ENCODE measurements at places on chromosomes 3 and 15.

DNA sequence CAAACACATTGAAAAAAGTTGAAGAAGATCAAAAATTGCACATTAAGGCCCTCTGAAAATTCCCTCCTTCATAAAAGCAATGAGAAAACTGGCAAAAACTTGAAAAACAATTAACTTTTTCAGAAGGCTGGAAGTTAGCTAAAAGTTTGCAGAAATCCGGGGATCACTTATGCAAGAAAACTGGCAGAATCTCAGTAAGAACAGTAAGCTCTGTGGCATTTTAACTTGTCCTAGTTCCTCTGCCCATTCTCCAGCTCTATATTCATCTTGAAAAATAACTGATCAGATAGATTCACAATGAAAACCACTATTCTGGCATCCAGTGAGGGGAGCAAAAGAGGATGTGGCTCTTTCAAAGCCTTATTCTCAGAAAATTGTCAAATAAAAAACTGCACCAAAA lies 566.8 kb downstream of the NTRK3 start:
- DNase-seq = no peak

DNA sequence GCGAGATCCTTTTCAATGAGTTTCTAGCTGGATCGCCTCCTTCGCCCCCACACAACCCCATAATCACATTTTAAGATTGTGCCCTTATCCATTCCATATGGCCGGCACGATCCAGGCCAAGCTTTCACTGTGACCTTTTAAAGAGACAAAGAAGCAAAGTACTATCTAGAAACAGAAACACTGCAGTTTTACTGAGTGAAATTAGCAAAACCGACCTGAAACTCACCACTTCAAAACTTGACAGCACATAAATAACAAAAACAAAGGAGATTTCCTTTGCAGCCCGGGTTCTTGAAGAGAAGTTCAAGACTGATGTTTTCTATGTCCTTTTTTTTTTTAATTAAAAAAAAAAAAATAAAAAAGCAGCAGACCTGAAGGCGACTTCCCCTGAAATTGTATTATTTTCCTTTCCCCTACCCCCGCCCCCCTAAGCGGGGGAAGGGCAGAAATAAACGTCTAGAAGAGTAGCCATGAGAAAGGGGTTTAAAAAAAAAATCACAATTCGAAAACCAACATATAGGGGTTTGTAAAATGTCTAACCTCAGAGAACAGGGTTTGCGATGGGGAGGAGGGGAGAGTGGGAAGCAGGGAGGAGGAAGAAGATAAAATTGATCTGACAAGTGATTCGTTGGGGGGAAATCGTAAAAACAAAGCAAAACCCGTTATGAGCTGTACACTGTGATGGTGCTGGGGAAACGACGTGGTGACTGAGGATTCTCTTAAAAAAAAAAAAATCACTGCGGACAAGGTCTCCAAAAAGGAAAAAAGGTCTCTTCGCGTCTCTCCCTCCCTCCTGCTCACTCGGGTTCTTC lies 1.5 kb downstream of the SATB1 start:
- DNase-seq = no peak

- DNase-seq = no peak
Measured at GRCh38 chr3:14946739-14947099, 664 bp upstream of the NR2C2 start.

DNA sequence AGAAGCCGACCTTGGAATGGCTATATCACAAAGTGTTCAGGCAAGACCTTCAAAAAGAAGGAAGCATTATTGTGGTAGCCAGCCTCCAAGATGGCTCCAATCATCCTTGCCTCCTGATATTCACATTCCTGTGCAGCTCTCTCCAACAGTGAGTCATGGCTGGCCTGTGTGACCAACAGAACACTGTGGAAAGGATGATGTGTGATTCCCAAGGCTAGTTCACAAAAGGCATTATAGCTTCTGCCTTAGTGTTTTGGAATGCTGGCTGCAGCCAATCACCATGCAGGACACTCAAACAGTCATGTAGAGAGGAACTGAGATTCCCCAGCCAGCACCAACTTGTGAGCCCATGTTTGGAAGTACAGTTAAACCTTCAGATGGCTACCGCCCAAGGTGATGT lies 102.6 kb downstream of the EFL1 start:
- DNase-seq = no peak

GRCh38 chr3:194399166-194399565 lies at the start of gene GP5:
Gene GP5 (minus strand): TSS chr3:194399266. CDS start chr3:194398282, 984 bp downstream.
- DNase-seq = no peak

DNA sequence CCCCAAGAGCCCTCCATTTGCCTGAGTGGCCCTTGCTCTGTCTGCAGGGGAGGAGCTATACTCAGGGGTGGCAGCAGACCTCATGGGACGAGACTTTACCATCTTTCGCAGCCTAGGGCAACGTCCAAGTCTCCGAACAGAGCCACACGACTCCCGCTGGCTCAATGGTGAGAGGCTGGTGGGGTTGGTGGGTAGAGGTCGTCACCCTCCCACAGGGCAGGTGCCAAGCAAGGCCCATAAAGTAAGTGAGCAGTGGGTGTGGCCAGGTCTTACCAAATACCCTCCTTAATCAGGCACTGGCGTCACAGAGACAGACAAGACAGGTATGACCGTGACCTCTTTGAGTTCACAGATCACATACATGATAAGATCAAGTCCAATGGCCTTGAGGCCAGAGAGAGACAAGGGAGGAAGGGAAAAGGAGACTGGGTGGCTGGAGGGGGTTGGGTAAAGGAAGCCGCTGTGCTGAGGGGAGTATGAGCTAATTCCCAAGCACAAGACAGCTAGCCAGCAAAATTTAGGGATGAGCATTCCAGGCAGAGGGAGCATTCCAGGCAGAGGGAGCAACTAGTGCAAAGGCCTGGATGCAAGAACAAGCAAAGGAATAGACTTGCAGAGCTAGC lies 2.5 kb downstream of the SEMA3B start:
- no peak for DNase-seq

- DNase-seq = no peak
Measured at GRCh38 chr3:31064021-31064420, 169.6 kb upstream of the GADL1 start.

- DNase-seq = no peak
Measured at GRCh38 chr15:101121511-101122090, 130.2 kb downstream of the CHSY1 start.

- no peak for DNase-seq
Measured at GRCh38 chr3:193554811-193555210, at the start of gene ATP13A4. Gene ATP13A4 (minus strand): TSS chr3:193554895. CDS start chr3:193554799, 96 bp downstream.

DNA sequence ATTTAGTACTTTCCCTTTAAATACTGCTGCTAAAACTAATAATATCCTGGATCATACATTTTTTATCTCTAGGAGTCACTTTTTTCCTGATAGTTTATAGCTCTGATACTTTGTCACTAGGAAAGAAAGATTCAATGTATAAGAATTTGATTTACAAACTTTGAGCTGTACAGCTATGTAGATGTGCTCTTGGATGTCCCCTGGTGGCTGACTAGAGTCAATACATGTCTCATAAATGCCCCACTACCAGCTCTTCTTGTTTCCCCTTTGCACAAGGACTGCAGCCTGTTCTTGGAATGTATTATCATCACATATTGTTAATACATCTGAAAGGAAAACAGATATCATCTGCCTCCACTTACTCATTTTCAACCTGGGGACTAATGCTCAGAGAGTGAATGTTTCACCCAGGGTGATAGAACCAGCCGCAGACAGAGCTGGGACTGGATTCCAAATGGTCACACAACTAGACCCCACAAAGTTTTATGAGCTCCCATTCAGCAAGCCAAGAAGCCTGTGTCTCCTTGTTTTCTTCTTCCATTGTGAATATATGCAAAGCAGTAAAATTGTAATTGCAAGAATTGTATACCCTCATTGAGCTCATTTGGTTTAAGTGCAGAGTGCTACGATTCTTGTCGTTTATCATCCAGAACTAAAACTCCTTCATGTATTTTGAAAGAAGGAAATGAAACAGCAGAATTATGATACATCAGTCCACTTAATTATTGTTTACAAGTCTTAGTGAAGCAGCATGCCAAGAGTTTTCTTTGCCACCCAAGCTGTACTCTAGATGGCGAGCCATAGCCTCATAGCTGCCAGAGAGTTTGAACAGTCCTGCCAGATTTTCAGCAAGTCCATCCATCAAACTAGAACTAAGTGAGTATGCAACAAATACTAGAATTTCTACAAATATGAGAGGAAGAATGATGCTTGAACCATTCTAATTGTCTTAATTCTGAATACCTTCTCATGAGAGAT lies 261.6 kb upstream of the LMCD1 start:
- DNase-seq = no peak

DNA sequence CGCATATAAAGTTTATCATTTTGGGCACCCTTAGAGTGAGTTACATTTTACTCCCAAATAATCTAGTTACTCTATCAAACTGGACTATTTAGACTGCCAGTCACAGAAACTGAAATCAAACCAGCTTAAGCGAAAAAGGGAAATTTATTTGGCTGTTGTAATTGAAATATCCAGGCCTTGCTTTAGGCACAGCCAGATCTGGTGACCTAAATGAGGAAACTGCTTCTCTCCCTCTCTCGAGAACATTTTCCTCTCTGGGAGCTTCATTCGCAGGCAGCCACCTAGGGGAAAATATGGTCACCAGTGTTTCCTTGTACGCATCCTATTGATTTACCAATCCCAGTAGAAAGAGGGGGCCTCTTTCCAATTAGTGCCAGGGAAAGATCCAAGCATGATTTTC lies 175.3 kb upstream of the MITF start:
- DNase-seq = no peak

DNA sequence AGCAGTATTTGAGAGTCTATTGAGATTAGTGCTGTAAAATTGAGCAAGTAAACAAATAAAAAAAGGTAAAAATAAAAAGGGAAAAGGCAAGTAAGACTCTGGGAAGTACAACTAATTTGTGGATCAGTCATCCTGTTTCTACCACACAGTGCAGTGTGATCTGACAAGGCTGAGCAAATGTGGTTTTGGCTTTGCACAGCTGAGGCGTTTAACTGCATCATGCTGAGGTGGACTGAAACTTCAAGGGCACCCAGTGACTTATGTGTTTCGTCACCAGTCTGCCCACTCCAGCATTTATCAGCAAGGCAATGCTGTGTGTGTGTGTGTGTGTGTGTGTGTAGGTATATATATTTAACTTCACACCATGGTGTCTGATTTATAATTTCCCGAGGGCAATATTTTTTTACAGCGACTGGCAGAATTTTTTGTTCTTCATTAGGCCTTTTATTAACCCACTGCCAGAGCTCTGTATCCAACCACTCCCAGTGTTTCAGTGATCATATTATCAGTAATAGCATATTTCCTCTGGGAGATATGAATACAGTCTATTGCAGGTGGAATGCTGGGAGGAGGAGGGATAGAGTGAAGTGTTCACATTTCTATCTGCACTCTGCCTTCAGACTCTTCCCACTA lies 131.5 kb upstream of the SATB1 start:
- DNase-seq = no peak

GRCh38 chr3:158121295-158121694 lies 11.4 kb downstream of the RSRC1 start:
- DNase-seq = no peak

DNA sequence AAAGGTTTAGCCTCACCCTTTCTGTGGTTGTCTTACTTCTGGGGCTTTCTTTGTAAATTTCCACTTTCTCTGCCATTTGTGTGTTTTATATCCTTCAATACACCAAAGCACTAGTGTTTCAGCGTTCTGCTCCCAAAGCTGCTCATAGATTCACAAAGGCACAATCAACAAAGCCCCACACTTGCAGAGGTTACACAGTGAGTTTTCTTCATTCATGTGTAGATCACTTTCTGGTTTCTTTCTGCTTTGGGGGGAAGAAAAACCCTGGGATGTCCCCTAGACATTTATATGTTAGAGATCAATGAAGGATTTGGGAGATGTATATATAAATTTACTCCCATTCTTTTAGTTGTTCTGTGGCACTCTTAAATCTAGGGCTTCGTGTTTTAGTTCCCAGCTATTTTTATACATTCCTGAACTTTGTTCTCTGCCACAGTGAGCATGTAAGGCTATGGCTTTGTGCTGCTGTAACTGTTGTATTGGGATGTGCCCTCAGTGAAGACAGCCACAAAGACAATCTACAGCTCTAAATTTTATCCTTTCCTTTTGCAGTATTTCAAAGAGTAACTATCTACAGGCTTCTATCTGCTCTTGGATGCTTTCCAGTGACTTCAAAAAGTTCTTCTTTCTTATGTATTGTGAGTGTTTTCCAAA lies 636.5 kb downstream of the ZBBX start:
- no peak for DNase-seq

- DNase-seq = no peak
Measured at GRCh38 chr15:73139041-73139743, 86.9 kb downstream of the NEO1 start.
